ENCODE measurements at places on chromosomes 12 and 14. TPM values are rescaled to one million over a fixed set of nuclear protein-coding genes. Genes with fewer than 3 reads are reported as not detected.

AMDHD1 gene
- 1.6 TPM for total RNA-seq

DDX55 gene
- 44.7 TPM for total RNA-seq

SLCO1B1 gene
- total RNA-seq, result not detected

DNA sequence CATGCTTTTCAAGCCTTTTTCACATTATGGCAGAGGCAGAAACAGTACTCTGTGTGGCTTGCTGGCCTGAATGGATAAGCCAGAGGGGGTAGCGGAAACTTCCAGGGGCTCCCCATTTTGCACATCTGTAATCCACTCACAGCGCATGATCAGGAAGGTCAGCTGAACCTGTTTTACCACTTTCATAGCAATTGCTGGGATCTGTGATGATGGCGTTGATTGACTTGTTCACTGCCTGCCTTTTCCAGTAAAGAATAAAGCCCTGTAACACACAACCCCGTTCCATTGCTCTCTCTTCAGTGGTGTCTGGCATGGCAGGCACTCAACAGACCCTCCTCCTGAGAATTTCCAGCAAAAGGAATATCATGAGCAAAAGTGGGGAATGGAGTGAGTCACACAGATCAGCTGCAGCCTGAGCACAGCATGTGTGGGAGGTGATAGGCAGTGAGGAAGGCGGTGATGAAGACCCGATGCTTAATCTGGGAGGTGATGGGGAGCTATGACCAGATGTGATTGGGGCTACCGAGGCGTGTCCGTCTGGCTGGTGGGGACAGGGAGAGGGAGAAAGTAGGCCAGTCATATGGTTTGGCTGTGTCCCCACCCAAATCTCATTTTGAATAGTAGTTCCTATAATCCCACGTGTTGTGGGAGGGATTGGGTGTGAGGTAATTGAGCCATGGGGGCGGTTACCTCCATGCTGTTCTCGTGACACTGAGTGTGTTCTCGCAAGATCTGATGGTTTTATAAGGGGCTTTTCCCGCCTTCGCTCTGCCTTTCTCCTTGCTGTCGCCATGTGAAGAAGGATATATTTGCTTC, 44.7 kb upstream of the CHST11 start:
- H3K27ac ChIP-seq, result no peak overlapping the region
- no peaks in the 10 kb centered on the region for H3K36me3 ChIP-seq
- H3K27me3 ChIP-seq, result no peaks in the 10 kb centered on the region
- no peak for DNase-seq
- no peaks in the 10 kb centered on the region for H3K4me1 ChIP-seq
- no peak overlapping the region for H3K4me3 ChIP-seq

DNA sequence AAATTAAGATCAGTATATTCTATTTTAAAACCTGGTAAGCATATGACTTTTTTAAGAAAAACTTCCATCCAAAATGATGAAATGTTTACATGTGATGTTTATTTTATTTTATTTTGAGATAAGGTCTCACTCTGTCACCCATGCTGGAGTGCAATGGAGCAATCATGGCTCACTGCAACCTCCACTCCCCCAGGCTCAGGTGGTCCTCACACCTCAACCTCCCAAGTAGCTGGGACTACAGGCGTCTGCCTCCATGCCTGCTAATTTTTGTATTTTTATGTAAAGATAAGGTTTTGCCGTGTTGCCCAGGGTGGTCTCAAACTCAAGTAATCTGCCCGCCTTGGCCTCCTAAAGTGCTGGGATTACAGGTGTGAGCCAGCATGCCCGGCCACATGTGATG, 141.8 kb downstream of the ZFP36L1 start:
- H3K27ac ChIP-seq, result no peak overlapping the region
- peaks cover 16% of the 10 kb centered on the region for H3K4me1 ChIP-seq
- DNase-seq, result no peak
- no peak overlapping the region for H3K4me3 ChIP-seq

- no peaks in the 10 kb centered on the region for H3K36me3 ChIP-seq
- H3K4me1 ChIP-seq, result no peaks in the 10 kb centered on the region
- no peak overlapping the region for H3K27ac ChIP-seq
Observed at GRCh38 chr14:22460461-22461195, 128.4 kb downstream of the DAD1 start.

DNA sequence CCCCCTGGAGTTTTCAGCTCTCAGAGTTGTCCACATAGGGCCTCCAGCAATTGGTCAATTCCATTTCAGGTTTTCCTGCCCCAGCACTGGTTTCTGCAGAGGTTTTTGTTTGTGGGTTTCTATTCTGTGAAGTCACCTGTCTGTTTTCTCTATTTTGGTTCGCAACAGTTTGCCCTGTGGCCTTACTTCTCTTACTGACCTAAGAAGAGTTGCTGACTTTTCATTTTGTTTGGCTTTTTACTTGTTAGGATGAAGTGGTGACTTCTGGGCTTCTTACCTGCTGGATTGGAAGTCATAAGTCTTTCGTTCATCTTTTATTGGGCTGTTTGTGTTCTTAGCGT, 196.4 kb upstream of the PARP11 start:
- H3K4me1 ChIP-seq, result peaks cover 4% of the 10 kb centered on the region
- H3K4me3 ChIP-seq, result no peak overlapping the region
- H3K36me3 ChIP-seq, result no peaks in the 10 kb centered on the region
- H3K27ac ChIP-seq, result peak overlapping the region; percentile 36

DNA sequence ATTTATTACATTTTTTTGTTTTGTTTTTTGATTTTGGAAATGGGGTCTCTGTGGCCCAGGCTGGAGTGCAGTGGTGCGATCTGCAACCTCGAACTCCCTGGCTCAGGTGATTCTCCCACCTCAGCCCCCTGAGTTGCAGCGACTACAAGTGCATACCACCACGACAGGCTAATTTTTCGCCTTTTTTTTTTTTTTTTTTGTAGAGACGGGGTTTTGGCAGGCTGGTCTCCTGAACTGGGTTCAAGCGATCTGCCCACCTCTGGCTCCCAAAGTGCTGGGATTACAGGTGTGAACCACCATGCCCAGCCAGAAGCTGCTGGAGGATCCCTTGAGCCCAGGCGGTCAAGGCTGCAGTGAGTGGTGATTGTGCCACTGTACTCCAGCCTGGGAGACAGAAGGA, 2.3 kb downstream of the MON2 start:
- H3K27ac ChIP-seq, result no peak overlapping the region
- peak overlapping the region; percentile 38 for H3K4me3 ChIP-seq
- H3K4me1 ChIP-seq, result peaks cover 21% of the 10 kb centered on the region
- no peak for DNase-seq
